ENCODE measurements at places on chromosomes 6 and 20. TPM values are rescaled to one million over a fixed set of nuclear protein-coding genes. Genes with fewer than 3 reads are reported as not detected.

- DNase-seq: no peak
- H3K4me1 ChIP-seq: peaks cover 63% of the 10 kb centered on the region
- peak overlapping the region; percentile 78 for H3K27ac ChIP-seq
- H3K36me3 ChIP-seq: peaks cover 11% of the 10 kb centered on the region
- H3K4me3 ChIP-seq: no peak overlapping the region
- no peaks in the 10 kb centered on the region for H3K27me3 ChIP-seq
These were observed 33.5 kb downstream of the NEDD9 start for GRCh38 chr6:11198663-11199603.

DNA sequence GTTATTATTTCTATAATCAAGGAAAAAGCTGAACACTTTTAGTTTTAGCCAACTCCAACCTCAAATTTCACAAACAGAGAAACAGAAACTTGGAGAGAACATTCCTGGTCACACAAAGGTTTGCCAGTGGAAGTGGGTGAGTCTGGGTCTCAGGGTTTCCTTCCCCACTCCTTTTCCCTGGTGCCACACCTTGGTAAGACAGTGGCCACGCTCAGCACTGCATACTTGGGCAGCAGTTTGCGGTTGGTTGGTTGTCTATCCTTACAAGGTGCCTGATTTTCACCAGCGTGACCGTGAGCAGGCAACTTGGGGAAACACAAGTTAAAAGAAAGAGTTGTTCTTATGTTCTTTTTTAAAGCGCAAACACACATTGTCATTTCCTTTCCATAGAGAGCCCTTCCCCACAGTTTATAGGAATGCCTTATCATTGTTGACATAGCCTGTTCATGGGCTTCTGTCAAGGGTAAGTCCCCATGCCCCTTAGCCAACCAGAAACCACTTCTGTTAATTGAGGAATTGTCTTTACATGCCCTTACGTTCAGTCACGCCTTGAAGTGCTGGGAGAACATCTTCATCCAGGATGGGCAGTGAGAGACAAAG lies 82.2 kb downstream of the RIN2 start:
- no peak overlapping the region for H3K27ac ChIP-seq
- H3K27me3 ChIP-seq: no peaks in the 10 kb centered on the region
- no peak overlapping the region for H3K4me3 ChIP-seq
- H3K4me1 ChIP-seq: peaks cover 5% of the 10 kb centered on the region

UNC93A gene
- not detected for total RNA-seq

DNA sequence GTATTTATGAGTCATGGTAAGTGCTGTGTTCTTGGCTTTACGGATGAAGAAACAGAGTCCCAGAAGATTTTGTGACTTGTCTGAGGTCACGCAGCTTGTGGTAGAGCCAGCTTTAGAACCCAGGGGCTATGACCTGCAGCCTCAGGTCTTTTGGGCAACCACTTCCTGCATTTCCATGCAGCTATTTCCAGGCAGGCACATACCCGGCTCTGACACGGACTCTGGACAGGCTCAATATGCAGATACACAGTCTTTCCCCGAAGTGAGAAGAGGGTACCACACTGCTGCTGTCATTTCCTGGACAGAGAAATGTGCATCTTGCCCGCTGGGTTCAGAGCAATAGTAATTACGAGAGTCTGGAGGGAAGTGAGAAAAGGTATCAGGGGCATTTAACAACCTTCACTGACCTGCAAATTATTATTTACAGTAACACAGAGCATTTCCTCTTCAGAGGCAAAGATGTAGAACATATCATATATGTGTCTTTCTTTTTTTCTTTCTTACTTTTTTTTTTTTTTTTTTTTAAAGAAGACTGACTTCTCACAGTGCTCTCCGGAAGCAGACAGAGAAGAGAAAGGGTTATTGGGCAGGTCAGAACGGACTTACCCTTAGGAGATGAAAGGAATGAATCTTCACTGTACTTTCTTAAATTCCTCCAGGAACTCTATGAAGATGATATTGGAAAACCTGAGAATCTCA lies 185.1 kb downstream of the CLIC5 start:
- no peak overlapping the region for H3K27ac ChIP-seq
- no peak overlapping the region for H3K4me3 ChIP-seq
- no peaks in the 10 kb centered on the region for H3K4me1 ChIP-seq
- H3K36me3 ChIP-seq: no peaks in the 10 kb centered on the region

GRCh38 chr6:149723771-149724417 lies 6.0 kb upstream of the LATS1 start:
- no peak overlapping the region for H3K27ac ChIP-seq
- peaks cover 4% of the 10 kb centered on the region for H3K36me3 ChIP-seq
- no peak for DNase-seq
- H3K4me1 ChIP-seq: peaks cover under 1% of the 10 kb centered on the region
- H3K4me3 ChIP-seq: no peak overlapping the region

- DNase-seq: no peak
- H3K4me1 ChIP-seq: no peaks in the 10 kb centered on the region
- H3K27ac ChIP-seq: no peak overlapping the region
These were observed 455.9 kb upstream of the JARID2 start for GRCh38 chr6:14789996-14790395.

HDGFL1 gene
- total RNA-seq: not detected

CDH22 gene
- not detected for total RNA-seq

TPD52L2 gene
- 159 TPM for total RNA-seq

- H3K27ac ChIP-seq: no peak overlapping the region
- H3K4me1 ChIP-seq: no peaks in the 10 kb centered on the region
- H3K36me3 ChIP-seq: no peaks in the 10 kb centered on the region
- no peak for DNase-seq
- no peak overlapping the region for H3K4me3 ChIP-seq
- no peaks in the 10 kb centered on the region for H3K27me3 ChIP-seq
These were observed 69.4 kb upstream of the KCNG1 start for GRCh38 chr20:51092338-51092737.

GRCh38 chr6:125076482-125076742 lies 77.2 kb upstream of the TPD52L1 start:
- H3K4me1 ChIP-seq: no peaks in the 10 kb centered on the region
- DNase-seq: no peak
- no peaks in the 10 kb centered on the region for H3K27me3 ChIP-seq
- no peak overlapping the region for H3K4me3 ChIP-seq
- H3K36me3 ChIP-seq: peaks cover 3% of the 10 kb centered on the region
- H3K27ac ChIP-seq: no peak overlapping the region

SLC44A4 gene
- not detected for total RNA-seq

DNA sequence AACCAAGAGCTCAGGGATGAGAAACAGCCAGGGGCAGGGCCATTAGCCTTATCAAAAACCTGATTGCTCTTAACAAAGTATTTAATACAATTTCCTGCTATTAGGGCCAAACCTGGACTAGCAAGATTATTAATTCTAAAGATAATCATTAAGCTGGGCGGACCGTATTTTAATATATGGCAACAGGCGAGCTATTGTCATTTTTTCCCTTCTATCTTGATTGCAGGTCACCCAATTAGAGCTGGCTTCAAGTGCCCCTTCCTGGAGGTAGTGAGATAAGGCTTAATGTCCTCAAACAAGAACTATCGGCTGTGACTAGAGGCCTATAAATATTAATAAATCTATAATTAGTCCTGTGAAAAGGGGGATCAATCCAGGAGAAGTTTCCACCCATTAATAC lies 66.0 kb upstream of the BLCAP start:
- no peak overlapping the region for H3K27ac ChIP-seq
- H3K4me1 ChIP-seq: no peaks in the 10 kb centered on the region
- no peaks in the 10 kb centered on the region for H3K36me3 ChIP-seq
- H3K27me3 ChIP-seq: no peaks in the 10 kb centered on the region
- DNase-seq: no peak
- no peak overlapping the region for H3K4me3 ChIP-seq

DNA sequence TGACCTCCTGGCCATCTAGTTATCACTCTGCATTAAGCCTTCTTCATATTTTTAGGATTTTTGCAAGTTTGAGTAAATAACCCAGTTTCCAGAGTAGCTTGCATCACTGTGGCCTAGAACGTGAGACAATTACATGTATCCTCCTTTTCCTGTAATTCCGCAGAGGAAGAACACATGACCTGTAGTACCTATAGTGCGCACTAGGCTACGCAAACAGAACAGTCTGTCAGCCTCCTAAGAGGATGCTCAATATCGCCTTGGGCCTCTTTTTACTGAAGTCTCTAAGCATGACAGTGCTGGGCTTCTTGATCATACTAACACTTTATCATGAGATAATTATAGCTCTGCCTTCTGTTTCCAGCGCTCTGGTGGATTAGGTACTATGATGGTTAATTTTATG lies 20.2 kb upstream of the NR2E1 start:
- H3K27ac ChIP-seq: no peak overlapping the region
- H3K4me3 ChIP-seq: no peak overlapping the region
- no peaks in the 10 kb centered on the region for H3K4me1 ChIP-seq
- H3K36me3 ChIP-seq: no peaks in the 10 kb centered on the region
- DNase-seq: no peak

DNA sequence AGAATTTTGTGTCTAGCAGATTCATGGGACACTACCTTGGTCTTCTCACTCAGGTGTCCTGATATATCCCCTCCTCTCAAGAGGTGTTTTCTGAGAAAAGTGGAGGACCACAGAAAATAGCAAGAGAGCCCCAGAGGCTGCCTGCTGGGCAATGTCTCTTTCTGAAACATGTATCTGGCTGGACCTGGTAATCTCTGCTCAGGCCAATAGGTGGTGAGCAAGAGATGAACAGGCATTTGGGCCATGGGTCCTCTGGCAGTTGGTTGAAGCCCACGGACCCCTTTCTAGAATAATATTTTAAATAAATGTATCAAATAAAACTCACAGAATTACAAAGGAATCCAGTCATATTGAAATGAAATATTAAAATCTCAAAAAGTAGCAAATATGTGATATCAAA lies 8.8 kb upstream of the THBD start:
- no peaks in the 10 kb centered on the region for H3K27me3 ChIP-seq
- peaks cover 34% of the 10 kb centered on the region for H3K4me1 ChIP-seq
- DNase-seq: no peak
- no peak overlapping the region for H3K4me3 ChIP-seq

DNA sequence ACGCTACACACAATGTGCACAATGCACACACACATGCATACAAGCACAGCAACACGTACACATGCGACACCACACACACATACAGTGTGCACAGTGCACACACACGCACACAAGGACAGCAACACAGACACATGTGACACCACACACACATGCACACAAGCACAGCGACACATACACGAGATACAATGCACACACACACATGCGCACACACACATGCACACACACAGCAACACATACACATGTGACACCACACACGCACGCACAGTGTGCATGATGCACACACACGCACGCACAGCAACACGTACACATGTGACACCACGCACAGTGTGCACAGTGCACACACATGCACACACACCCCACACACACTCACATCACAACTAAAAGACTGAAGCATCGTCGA lies 327.3 kb downstream of the THBS2 start:
- H3K27me3 ChIP-seq: no peaks in the 10 kb centered on the region
- no peak overlapping the region for H3K27ac ChIP-seq
- H3K36me3 ChIP-seq: no peaks in the 10 kb centered on the region
- no peaks in the 10 kb centered on the region for H3K4me1 ChIP-seq

- no peak overlapping the region for H3K4me3 ChIP-seq
- H3K36me3 ChIP-seq: no peaks in the 10 kb centered on the region
- H3K27me3 ChIP-seq: no peaks in the 10 kb centered on the region
- no peaks in the 10 kb centered on the region for H3K4me1 ChIP-seq
- no peak overlapping the region for H3K27ac ChIP-seq
- DNase-seq: no peak
These were observed 57.9 kb upstream of the RCAN2 start for GRCh38 chr6:46549155-46549554.

HELZ2 gene
- total RNA-seq: 50.3 TPM

Data from thoracic aorta (tissue), 2 donors.